ENCODE measurements at places on chromosomes 3 and 15.

DNA sequence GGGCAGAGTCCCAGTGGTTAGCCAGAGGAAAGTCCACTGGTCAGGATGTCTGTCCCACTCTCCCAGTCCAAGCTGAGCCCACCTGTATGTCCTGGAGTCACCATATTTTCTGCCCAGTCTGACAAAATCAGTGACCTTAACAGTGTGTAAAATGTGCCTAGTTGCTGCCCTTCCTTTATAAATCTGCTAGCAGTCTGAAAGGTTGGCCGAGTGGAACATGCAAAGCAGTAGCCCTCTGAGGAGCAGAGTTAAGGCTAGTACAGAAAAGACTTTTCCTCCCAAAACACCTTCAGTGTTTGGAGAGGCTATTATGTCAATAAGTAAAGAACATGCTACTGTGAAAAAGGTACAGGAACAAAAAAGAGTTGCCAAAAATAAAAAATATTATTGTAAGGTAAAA is 15.3 kb downstream of the TTC21A start:
- no peak for DNase-seq

GRCh38 chr3:68060191-68060590 is 405.8 kb upstream of the SUCLG2 start:
- DNase-seq, result no peak

- no peak for DNase-seq
Measured at GRCh38 chr3:183142199-183142598, 20.3 kb downstream of the LAMP3 start.

GRCh38 chr3:65948841-65949573 is 89.7 kb downstream of the MAGI1 start:
- DNase-seq, result no peak

DNA sequence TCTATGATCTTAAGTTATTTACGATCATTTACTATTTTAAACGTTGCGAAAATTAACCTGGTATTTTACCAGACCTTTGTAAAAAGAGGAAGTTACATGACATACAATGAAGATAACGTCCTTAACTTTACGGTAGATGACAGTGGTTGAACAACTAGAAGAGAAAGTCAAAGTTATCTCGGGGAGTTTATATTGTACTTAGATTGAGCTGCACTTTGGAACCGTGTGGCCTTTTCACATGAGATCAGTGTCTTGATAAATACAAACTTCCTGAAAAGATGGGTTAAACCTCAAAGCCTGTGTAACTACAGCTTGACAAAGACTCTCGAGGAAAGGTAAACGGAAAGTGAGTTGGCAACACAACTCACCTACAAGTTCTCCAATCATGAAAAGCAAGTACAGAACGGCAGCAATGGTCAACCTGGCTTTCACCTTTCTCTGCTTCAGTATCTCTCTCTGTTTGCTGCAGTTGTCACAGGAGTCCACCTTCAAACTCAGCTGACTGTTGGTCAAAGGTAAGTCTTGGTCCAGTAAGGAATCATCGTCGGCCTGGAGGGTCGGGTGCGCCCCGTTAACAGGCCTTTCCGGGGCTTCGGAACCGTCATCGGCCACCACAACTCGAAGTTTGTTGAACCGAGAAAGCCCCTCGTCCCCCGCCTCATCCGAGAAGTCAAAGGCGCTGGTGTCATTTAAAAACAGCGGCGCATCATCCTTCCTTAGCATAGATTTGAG is 793 bp downstream of the SLC30A4 start:
- DNase-seq, result peak; percentile 17

DNA sequence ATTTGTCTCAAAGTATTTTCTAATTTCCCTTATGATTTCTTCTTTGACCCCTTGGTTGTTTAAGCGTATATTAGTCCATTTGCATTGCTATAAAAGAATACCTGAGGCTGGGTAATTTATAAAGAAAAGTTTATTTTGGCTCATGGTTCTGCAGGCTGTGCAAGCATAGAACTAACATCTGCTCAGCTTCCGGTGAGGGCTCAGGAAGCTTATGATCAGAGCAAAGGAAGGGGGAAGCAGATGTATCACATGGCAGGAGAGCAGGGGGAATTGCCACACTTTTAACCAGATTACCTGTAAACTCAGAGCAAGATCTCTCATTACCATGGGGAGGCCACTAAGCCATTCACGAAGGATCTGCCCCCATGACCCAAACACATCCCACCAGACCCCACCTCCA is 148.2 kb downstream of the PDE8A start:
- no peak for DNase-seq

DNA sequence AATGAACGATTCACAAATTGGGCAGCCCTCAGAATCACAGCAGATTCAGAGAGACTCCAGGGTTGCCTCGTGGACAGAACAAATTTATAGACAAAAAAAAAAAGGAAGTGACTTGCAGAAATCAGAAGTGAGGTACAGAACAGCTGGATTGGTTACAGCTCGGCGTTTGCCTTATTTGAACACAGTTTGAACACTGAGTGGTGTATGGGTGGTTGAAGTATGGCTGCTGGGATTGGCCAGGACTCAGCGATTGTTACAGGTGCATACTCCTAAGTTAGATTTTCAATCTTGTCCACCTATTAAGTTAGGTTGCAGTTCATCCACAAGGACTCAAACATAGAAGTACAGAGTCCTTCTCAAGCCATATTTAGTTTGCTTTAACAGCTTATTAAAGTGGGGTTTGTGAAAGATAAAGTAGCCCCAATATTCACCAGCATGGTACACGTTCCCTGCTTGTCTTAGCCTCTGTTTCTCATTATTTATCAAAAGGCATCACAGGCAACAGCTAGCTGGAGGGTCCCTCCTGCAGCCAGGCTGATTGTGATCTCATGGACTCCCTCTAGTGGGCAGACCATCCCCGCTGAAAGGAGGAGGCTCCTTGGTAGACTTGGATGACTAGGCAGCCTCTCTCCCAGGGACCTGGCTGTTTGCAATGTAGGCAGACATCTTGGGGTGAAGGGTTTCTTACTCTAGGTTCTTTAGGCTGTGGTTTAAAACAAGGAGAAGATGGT is 17.6 kb upstream of the ALDH1L1 start:
- peak; percentile 65 for DNase-seq

DNA sequence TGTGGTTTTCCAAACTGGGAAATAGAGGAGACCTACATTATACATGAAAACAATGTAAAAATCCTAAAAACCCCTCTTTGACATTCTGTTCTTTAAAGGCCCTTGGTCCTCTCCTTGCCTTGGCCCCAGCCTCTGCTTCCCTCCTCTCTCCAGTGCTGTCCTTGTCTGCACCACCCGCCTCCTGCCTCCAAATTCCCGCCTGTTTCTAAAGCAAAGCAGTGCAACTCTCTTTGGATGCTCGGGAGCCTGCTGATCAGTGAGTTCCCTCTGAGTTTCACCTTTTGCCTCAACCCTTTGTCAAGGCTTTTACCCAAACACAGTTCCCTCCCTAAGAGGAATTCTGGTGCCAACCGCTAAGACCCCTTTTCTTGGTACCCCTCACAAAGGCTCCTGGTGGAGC is 8.0 kb downstream of the ANKDD1A start:
- no peak for DNase-seq

DNA sequence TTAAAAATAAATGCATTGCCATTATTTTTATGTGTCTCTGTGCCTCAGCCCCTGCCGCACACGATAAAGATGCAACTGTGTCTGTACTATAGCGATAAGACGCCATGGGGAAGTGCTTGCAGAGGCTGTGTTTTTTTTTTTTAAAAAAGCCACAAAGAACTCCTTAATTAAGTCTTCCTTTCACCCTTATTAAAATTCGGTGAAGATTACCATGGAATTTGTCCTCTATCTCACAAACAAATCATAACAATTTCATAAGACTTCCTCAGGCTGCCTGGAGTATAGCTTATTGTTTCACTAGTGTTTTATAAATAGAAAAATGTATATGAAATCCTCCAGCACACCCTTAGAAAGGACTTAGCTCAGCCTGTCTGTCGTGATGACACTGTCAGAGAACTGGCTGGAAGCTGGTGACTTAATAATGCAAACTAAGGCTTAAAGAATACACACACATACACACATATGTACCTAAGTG is 374.8 kb upstream of the SLCO3A1 start:
- DNase-seq, result no peak

GRCh38 chr15:83762367-83762766 is 108.4 kb downstream of the ADAMTSL3 start:
- DNase-seq, result no peak

DNA sequence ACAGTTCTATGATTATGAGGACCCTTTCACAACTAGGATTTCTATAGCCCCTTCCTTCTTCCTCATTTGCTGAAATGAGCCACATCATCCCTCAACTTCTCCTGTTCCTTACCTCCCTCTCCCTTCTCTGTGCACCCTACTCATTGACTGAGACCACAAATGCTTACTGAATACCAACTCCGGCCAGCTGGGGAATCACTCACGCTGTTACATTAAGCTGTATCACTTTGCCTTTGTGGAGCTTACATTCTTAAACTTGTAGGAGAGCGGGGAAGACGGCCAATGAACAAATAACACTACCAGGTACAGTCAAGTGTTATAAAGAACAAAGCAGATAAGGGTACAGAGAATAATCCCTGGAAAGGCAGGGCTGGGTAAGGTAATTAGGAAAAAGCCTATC is 5.7 kb downstream of the SUCLG2 start:
- no peak for DNase-seq

DNA sequence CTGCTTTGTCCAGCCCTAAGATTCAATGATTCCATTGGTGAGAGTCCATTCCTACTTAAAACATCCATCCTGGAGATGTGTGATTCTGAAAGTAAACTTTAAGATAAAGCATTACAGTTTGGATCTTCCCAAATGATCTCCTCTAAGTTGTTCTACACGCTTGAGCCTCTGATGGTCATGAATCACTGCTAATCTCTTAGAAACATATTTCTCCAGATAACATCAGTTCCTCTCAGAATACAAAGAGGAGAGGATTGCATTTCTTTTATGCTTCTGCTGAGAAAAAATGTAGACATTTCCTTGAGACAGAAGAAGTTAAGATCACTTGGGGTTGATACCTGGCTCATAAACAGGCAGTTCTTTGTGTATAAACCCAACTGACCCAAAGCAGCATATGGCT is 281.2 kb upstream of the DPH6 start:
- DNase-seq, result no peak

DNA sequence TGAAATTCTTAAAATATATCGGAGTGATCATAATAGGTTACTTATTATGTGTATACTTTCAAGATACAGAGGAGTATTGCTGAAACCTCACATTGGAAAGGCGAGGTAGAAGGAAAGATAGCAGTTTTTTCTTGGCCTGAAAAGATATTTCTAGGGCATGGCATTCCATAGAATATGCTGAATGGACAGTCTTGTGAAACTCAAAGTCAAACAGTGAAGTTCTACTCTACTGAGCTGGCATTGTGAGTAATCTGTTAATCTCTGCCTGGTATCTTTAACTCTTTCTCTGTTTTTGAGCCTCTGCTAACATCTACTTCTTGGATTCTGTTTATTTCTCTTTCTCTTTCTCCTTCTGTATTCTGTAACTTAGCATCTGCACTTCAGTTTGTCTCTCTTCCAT is 176.3 kb upstream of the ZBTB20 start:
- DNase-seq, result no peak

- DNase-seq, result no peak
Measured at GRCh38 chr15:40990080-40990479, 36.8 kb downstream of the CHAC1 start.

DNA sequence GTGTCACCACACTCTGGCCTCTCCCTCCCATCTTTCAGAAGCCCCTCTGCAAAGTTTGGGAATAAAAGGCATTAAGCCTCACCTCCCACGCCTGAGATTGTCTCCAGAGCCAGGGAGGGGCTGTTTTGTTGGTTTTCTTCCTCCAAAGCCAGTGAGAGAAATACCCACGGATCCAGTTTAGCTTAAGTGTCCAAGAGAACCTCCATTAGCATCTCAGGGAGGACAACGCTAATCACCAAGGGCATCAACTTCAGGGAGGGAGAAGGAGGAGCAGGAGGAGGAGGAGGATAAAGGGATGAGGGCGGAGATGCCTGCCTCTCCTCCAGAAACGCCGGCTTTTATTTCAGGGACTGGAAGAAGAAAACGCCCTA is 101.6 kb downstream of the SRGAP3 start:
- no peak for DNase-seq

GRCh38 chr15:75215107-75216004 is 13.7 kb downstream of the C15orf39 start:
- no peak for DNase-seq

- DNase-seq, result peak; percentile 10
Measured at GRCh38 chr3:60573494-60573893, 677.8 kb downstream of the FHIT start.

- no peak for DNase-seq
Measured at GRCh38 chr15:100772478-100772877, 107.2 kb upstream of the ALDH1A3 start.

DNA sequence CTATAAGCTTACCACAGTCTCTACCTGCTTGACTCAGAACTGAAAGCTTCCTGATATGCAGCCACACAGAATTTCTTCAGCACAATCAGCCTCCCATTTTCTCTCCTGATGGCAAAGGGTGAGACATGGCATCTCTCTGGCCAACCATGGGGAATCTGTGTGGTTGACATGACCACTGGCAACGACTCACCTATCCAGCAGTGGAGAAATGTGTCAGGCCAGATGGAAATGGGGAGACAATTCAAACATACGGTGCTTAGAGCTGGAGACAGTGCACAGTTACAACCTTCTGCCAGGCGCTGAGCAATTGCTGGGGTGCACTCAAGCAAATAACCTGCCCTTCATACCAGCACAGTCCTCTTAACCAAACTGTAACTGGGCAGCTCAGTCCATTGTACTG is 3.6 kb downstream of the ZNF385D start:
- DNase-seq, result no peak

DNA sequence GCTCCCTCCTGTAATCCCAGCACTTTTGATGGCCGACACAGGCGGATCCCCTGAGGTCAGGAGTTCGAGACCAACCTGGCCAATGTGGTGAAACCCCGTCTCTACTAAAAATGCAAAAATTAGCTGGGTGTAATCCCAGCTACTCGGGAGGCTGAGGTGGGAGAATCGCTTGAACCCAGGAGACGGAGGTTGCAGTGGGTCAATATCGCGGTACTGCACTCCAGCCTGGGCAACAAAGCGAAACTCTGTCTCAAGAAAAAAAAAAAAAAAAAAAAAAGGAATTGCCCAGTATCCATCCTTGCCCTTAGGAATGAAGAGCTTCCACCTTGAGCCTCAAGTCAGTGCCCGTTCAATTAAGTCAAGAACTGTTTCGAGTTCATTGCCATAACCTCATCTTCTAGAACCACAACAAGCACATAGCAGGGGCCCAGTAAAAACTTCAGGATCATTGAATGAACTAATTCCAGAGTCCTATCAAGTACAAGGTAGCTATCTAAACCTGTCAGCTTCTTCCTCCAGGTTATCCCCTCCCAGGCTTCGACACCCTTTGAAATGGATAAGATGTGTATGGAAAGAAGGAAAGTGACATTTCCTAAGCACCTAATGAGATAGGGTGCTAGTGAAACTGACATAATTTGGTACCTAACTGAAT is 826 bp downstream of the DBR1 start:
- DNase-seq, result no peak

GRCh38 chr15:99944131-99944530 is 210.9 kb upstream of the LYSMD4 start:
- DNase-seq, result no peak

DNA sequence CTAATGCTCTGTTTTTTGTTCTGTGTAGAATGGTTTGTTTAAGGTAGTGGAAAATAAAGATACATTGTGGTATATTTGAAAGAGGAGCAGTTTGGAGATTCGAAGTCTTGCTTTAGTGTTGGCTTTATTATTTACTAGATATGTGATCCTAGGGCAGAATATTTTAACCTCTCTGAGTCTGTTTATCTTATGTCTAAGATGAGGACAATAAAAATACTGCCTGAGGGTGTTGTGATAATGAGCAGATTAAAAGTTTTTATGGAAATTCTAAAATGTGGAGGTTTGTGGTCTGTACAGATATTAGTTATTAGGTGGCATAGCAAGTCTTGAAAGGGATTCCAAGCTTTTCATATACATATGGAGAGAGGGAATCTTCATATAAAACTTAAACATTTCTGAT is 15.0 kb downstream of the TCF12 start:
- no peak for DNase-seq

All from RWPE1 (cell line).